ENCODE measurements at places on chromosomes 5 and 9. TPM values are rescaled to one million over a fixed set of nuclear protein-coding genes. Genes with fewer than 3 reads are reported as not detected.

The SIL1 gene
- 27.5 TPM for total RNA-seq

DNA sequence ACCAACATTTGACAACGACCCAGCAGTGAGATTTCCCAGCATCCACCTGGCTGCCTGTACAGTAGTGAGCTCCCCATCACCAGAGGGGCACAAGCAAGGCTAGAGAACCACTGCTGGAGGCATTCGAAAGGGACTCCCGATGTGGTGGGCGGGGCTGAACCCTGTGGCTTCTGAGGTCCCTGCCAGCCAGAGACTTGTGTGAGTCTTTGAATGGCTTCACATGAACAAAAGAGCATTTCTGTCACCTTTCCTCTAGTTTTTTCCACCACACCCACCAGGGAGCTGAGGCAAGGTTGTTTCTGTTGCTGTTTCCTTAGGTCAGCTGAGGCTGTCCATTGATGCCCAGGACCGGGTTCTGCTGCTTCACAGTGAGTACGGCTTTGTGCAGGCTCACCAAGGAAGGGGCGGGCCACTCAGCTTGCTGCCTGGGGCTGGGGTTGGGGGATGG is 15.7 kb downstream of the RGS3 start:
- no peak for DNase-seq

- no peak for DNase-seq
Observed at GRCh38 chr9:91773156-91773555, 176.9 kb downstream of the ROR2 start.

The RNF224 gene
- total RNA-seq, result not detected

DNA sequence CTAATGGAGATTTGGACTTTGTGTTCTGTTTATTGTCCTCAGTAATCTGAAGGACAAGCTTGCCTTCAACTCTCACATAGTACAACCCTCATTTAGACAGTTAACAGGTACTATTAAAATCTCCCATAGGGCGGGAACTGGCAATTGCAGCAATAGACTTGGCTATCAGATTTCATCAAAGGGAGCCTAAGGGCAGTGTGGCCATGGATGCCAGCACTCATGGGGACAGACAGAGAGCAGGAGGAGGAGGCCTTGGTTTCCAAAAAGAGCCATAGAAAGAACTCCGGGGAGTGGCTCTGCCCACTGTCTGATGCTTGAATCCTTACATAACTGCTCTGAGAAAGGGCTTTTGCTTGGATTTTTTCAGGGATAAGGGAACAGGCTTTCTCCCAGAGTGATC is 6.8 kb downstream of the SLC36A1 start:
- DNase-seq, result no peak

All from HT1080 (cell line).